Tibial artery (tissue), 4 donors: ENCODE measurements at places on chromosomes 13 and 19.

DNA sequence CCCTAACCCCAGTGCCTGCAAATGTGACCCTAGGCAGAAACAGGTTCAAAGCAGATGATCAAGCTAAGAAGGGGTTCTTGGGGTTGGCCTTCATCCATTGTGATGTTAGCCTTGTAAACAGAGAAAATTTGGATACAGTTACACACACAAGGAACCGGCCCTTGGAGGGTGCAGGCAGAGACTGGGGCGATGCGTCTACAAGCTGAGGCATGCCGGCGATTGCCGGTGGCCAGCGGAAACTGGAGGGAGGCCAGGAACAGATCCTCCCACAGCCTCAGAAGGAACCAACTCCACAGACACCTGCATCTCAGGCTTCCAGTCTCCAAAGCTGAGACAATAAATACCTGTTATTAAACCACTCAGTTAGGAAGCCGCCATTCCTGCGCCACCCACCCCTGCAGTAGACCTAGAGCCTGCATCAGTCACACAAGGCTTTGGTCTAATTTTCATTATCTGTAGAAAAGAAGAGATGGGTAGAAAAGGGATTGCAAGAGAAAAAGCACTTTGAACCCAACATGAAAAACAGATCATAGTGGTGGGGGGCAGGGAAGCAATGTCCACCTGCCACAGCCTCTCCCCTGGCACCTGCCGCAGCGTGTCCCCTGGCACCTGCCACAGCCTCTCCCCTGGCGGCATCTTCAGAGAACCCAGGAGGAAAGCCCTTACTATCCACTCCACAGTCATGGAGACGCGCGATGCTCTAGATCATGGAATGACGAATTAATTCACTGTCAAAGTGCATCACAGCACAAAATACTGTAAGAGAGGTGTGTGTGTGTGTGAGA is 119.7 kb upstream of the SOX1 start:
- no peaks in the 10 kb centered on the region for H3K36me3 ChIP-seq
- H3K4me1 ChIP-seq, result no peaks in the 10 kb centered on the region
- no peak overlapping the region for H3K27ac ChIP-seq
- H3K4me3 ChIP-seq, result no peak overlapping the region
- no peak for DNase-seq

- H3K27me3 ChIP-seq, result no peaks in the 10 kb centered on the region
- no peak for DNase-seq
- no peak overlapping the region for H3K4me3 ChIP-seq
- no peak overlapping the region for H3K27ac ChIP-seq
- no peaks in the 10 kb centered on the region for H3K36me3 ChIP-seq
- no peaks in the 10 kb centered on the region for H3K4me1 ChIP-seq
Measured at GRCh38 chr19:50735869-50736268, 12.7 kb downstream of the CLEC11A start.

DNA sequence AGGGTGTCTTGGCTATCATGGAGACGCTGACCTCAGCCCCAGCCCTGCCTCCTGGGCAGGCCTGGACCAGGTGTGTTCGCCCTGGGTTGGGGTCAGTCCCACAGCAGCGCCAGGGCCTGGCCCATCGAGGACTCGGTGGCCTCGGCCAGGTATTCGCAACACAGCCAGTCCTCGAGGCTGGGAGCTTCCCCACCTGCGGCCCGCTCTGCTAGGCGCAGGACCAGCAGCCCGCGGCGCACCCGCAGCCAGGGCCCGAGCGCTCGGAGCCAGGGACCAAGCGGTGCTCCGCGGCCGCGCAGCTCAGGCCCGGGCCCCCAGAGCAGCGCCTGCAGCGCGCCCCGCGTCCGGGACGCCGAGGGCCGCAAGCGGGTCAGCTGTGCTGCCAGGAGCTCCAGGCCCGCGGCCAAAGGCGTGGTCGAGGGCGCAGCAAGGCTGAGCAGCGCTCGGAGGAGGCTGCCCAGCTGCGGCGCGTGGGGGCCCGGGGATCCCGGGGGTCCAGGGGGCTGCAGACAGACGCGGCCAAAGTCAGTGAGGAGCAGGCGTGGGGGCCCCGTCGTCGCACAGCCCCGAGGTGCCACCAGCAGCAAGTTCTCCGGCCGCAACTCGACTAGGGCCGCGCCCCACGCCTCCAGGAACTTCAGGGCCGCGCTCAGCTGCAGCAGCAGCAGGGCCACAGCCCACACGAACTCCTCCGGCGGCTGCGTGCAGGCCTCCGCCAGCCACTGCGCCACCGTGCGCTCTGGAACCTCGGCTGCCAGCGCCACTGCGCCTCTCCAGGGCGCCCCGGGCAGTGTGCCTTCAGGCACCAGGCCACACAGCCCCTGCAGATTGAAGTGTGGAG is 6.2 kb downstream of the PEAK3 start:
- no peak overlapping the region for H3K4me3 ChIP-seq
- no peak overlapping the region for H3K27ac ChIP-seq
- DNase-seq, result no peak
- peaks cover 51% of the 10 kb centered on the region for H3K4me1 ChIP-seq
- peaks cover 51% of the 10 kb centered on the region for H3K36me3 ChIP-seq

DNA sequence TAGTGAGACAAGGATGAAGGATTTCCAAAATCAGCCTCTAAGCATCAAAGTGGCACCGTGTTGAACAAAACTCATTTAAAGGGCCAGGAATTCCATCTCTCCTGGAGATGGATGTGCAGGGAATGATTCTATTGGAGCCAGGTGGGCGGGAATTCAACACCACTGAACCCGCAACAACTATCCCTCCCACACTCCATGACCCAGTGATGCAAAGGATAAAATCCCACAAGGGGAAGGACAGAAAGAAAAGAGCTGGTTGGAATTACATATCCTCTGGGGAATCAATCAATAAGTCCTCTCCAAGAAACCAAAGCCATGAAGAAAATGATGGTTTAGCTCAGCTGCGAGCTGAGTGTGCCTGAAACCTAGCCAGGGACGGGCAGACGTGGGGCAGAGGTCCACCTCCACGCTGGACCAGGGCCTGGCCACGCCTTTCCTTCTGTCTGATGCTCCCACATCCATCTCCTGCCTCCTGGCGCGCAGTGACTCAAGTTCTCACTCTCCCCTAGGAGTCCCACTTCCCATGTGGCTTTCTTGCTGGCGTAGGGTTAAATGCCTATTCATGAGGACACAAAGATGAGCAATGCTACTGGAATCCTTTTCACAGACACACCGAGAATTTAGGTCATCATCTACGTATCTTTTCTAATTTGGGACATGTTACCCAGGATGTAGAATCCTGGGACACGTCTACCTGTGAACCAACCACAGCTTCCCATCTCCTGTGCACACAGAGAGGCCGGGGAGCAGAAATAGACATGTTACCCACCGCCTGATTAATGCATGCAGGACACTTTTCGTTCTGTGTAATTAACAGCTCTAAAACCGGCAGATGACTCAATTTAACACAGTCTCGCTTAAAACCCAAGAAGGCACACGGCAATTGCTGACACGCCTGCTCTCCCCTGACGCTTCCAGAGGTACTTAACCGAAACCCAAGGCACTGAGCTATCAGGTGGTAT is 48.6 kb downstream of the PEPD start:
- no peak overlapping the region for H3K4me3 ChIP-seq
- no peaks in the 10 kb centered on the region for H3K27me3 ChIP-seq
- no peak for DNase-seq

DNA sequence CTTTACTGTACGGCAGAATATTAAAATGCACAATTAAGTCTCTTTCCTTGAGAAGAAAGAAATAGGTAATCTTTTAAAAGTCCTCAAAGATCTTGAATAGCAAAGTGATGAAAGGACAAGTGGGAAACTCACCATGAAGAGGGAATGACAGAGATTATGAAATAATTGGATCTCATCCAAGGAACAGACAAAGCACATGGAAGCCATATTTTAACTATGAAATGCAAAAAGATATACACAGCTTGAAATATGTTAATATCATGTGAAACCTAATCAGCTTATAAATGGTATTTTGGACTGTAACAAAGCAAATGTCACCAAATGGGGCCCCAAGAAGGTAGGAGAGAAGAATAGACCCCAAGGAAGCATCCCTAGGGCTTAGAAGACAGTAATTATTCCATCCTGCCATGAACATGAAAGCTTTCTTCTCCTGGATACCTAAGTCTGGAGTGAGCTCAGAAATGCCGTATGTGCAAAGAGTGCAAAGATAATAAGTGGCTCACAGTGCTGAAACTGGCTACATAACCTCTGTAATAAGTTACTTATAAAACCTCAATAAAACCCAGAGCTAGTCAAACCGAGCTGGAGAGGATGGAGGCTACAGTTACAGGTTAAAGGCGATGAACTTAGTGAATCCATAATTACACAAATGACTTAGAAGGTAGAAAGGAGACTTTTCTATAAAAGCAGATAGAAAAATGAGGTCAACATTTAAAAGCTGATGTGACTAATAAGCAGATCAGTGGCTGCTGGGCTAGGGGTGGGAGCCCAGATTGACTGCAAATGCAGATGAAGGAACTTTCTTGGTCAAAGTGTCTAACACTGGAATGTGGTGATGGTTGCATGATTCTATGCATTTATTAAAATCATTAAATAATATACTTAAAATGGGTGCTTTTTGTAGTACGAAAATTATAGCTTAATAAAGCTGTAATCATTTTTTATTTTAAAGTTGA is 34.4 kb downstream of the DCLK1 start:
- no peak overlapping the region for H3K27ac ChIP-seq
- H3K27me3 ChIP-seq, result no peaks in the 10 kb centered on the region
- no peaks in the 10 kb centered on the region for H3K4me1 ChIP-seq
- H3K36me3 ChIP-seq, result no peaks in the 10 kb centered on the region
